CD4-positive, alpha-beta T cell treated with Interleukin-15 for 4 hours (primary cell): ENCODE measurements at places on chromosomes 16 and 17.

DNA sequence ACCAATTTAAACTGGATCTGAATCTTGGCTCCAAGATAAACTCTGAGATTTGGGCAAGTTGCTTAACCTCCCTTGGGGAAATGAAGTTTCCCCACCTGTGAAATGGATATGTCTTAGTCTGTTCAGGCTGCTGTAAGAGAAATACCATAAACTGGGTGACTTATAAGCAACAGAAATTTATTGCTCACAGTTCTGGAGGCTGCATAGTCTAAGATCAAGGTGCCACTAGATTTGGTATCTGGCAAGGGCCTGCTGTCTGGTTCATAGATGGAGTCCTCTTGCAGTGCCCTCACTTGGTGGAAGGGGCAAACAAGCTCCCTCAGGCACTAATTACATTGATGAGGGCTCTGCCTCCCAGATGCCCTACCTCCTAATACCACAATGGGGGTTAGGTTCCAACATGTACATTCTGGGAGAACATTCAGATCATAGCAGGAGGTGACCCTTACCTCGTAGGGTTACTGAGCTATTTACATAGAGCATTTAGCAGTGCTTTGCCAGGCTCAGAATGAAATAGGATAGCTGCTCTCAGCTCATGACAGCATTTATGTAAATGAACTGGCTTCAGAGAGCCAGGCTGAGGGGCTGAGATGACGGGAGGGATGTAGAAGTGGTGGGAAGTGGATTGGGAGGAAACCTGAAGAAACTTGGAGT is 83.9 kb downstream of the SPECC1 start:
- no peak for DNase-seq

DNA sequence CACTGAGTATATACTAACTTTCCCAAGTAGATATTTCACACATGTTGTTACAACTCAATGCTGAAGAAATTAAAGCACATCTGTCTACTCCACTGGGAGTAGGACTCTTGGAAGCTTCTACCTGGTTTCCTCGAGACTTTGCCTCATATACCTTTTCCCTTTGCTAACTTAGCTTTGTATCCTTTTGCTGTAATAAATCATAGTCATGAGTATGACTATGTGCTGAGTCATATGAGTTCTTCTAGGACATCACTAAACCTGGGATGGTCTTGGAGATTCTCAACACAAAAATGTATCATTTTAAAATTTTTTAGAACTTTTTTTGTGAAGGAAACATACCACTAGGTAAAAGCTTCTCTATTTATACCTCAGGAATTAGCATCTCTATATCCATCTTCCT is 39.8 kb downstream of the ABCA5 start:
- DNase-seq = no peak

DNA sequence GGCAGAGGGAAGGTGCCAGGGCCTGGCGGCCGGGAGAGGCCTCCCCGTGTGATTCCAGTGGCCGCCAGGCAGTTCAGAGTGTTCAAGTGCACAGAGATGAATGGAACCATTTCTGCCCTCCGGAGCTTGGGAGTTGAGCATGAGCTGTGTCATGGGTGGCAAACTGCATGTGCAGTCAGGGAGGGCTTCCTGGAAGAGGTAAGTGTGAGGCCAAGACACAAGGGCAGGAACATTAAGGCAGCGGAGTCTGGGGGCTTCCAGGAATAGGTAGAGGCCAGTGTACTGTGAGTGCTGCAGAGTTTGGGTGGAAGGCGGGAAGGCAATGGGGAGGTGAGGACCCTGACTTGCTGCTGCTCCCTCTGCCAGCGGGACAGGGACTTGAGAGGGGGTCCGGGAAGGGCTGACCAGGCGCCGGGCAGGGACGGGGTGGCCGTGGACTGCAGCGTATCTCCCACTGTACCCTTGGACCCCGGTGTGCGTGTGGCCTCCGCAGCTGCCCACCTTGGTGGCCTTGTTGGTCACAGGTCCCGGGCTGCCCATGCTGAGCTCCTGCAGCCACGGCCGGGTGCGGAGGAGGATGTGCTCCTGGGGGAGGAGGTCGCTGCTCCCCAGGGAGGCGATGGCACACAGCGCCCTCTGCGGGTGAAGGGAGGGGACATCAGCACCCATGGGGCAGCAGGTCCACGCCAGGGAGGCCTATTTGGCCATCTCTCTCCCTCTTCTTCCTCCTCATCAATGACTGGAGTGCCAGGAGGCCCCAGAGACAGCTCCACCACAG is 7.5 kb upstream of the CEP131 start:
- no peak for DNase-seq

DNA sequence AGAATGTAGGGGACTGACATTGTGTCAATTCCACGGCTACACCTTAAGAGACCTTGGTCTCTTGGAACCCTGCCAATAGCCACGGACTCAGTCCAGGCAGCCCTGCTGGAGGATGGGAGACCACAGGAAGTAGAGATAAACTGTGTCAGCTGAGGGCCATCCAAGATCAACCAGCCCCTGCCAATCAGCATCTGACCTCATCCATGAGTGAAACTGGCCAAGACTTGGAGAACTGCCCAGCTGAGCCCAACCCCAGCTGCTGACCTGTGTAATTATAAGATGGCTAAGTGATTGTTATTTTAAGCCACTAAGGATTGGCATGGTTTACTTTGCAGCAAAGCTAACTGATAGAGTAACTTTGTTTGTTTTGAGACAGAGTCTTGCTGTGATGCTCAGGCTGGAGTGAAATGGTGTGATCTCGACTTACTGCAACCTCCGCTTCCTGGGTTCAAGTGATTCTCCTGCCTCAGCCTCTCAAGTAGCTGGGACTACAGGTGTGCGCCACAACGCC is 13.3 kb upstream of the YWHAE start:
- DNase-seq = no peak

DNA sequence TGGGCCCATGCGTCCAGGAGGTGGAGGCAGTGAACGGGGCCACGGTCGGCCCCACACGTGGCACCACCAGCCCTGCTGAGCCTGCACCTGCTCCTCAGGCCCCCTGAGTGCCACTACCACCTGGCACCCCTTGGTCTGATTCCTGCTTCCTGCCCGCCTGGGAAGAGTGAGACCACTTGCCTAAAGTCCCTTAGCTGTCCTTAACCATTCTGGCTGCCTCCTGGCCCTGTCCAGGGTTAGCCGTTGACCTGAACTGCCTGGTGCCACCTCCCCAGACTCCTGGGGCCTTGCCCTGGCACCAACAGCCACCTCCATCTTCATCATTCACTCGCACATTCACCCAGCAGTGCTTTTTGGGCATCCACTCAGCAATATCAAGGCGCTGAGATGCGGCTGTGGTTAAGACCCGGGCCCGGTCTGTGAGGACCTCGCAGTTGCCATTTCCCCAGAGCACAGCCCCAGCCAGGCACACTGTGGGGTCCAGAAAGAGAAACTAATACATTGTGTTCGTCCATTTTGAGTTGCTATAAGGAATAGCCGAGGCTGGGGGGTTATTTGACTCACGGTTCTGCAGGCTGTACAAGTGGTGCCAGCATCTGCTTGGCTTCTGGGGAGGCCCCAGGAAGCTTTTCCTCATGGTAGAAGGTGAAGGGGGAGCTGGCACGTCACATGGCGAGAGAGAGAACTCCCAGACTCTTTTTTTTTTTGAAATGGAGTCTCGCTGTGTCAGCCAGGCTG is 318.4 kb downstream of the SEC14L1 start:
- no peak for DNase-seq

DNA sequence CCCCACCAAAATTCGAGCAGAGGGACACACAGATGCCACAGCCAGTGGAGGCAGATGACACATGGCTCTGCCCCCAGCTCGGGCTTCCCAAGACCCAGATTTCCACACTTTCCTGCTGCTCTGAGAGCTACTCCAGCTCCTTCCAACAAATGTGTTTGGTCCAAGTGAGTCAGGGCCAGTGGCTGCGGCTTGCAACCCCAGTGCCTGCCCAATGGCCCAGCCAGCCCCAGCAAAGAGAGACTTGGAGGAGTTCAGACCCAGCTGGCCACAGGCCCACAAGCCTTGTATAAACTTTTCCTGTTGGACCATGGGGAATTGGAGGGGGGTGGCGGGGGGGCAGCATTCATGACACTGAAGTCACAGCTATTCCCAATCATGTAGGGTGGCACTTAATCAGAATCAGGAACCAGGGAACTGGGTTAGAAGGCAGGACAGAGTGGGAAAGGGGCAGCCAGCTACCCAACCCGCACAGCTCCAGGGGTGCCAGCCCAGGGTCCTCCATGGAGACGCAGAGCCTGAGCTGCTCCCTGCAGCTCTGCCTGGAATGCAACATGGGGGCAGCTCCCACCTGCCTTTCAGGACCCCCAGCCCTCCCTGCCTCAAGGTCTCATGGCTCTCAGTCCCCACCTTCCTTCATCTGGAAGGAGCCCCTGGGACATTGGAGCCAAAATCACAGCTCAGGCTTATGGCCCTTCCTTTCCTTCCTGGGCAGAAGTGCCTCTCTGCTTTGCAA is 17.5 kb upstream of the C16orf78 start:
- DNase-seq = no peak

- no peak for DNase-seq
These were observed 191.1 kb downstream of the CHD9NB start for GRCh38 chr16:52861614-52862022.

DNA sequence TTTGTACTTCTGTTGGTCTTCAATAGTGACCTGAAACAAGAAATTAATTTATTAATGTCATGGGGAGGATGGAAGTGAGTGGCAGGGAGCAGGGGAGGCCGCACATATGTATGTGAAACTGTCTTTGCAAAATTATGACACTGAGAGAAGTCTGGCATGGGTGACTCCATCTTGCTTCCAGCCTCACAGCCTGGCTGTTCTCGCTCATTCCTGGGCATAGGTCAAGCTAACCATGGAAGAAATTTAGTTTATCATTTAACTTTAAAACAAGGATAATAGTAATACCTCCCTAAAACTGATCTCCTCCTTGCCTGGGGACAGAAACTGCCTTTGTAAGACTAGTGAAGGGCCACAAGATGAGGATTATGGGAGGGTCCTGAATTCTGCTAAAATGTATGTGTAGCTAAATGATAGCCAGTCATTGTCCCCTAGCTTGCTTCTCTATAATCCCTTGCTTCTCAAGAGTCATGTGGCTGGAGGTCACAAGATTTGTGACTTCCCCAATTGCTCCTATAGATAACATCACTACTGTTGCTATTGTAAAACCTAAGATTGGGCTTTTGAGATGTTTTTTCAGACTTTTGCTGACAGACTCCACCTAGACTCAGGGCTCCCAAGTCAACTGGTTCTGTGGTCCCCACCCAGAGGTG is 126.0 kb downstream of the HS3ST3A1 start:
- DNase-seq = no peak

- DNase-seq = no peak
These were observed 24.6 kb upstream of the FAAP100 start for GRCh38 chr17:81576621-81577277.

DNA sequence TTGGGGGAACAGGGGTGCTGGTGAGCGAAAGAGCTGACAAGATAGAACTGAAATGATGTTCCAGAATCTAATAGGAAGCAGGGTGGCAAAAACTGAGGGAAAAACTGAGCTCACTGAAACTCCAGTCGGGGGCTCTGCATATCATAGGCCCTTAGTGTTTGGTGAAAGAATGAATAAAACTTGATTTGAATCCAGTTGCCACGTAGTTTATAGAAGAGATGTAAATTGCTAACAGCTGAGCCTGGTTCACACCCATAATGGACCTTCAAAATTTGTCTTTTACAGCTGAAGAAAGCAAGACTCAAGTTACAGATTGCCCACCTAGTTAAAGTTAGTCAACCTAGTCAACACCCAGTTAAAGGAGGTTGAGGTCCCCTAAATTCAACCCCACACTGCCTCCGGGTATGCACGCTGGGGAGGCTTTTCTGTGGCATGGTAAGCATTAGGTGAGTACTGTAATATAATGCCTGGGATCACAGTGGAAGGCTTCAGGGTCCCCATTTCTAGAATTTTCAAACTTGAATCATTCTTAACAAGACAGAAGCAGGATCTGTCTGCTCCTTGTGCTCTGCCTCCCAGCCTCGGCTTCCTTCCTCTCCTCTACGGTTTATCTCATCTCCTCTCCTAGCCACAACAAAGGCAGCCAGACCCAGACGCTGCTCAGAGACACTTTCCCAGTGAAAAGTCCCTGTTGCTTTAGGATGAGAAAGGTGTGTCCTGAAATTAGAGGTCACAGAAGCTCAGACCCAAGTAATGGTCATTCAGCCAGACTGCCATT is 26.9 kb upstream of the SUPT4H1 start:
- no peak for DNase-seq

DNA sequence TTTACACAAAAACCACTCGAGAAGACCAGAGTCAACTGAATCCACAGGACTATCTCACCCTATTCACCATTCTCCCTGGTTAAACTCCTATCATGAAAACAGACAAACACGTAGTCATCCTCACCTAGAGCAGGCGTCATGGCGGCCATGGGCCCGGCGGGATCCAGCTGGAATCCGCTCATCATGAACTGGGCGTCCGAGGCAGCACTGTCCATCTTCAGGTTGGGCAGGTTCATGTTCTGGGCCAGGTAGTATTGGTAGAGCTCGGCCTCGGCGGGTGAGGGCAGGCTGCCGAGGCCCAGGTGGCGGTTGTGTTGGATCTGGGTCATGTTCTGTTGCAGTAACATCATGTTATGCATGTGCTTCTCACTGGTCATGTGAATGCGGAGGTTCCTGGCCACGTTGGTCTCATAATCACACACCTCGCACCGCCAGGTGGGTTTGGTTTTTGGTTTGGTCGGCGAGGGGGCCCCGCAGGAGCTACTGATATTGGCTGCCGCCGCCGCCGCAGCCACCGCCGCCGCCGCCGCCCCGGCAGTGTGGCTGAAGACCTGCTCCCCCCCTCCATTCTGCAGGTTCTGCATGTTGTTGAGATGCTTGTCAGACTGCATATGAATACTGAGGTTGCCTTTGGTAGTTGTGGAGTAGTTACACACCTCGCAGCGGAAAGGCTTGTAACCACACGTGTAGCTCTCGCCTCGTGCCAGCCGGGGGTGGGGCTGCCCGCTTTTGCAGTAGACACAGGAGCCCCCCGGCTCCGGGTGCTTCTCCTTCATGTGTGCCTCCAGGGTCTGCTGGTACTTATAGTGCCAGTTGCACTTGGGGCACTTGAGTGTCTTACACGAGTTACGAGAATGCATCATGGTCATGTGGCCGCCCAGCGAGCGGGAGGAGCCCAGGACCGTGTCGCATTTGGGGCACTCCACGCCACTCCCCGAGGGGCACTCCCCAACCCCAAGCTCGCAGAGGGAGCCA is 90.3 kb downstream of the ZFHX3 start:
- no peak for DNase-seq

- no peak for DNase-seq
These were observed 44.0 kb downstream of the IRX6 start for GRCh38 chr16:55367866-55368603.

GRCh38 chr17:74554909-74555308 is 9.0 kb upstream of the CD300C start:
- DNase-seq = no peak
